ENCODE measurements at places on chromosomes 5 and 9. TPM values are rescaled to one million over a fixed set of nuclear protein-coding genes. Genes with fewer than 3 reads are reported as not detected.

Gene IL13
- total RNA-seq = not detected

Gene LAMC3
- under 0.01 TPM for total RNA-seq

Gene OTP
- total RNA-seq = not detected

Gene PSAT1
- total RNA-seq = 16.4 TPM

Gene FXN
- total RNA-seq = 2.5 TPM

Gene ASPN
- not detected for total RNA-seq

Gene PCDHA7
- total RNA-seq = 0.27 TPM

Gene PTPA
- total RNA-seq = 80.2 TPM

Gene REXO4
- total RNA-seq = 23.5 TPM

Gene CCNJL
- 5.0 TPM for total RNA-seq

Gene TMEM252
- total RNA-seq = not detected

Gene STPG3
- not detected for total RNA-seq

Gene THBS4
- total RNA-seq = under 0.01 TPM

Gene AGPAT2
- total RNA-seq = 36.0 TPM

Gene DRD1
- not detected for total RNA-seq

Gene F12
- total RNA-seq = 0.99 TPM

Gene AQP3
- 0.19 TPM for total RNA-seq

Gene PKD2L2
- not detected for total RNA-seq

Gene GDNF
- total RNA-seq = not detected

Gene SPINK6
- total RNA-seq = not detected

Gene SHISAL2B
- not detected for total RNA-seq

Gene TXNDC8
- total RNA-seq = not detected

Gene OR13C5
- total RNA-seq = not detected

Gene DMGDH
- total RNA-seq = not detected

Gene CER1
- not detected for total RNA-seq

Gene DIPK1B
- total RNA-seq = 100 TPM

Gene ELAVL2
- 0.09 TPM for total RNA-seq

Gene ECSCR
- 217 TPM for total RNA-seq
